Uterine smooth muscle cell (primary cell): ENCODE measurements at places on chromosomes 7 and 10. TPM values are rescaled to one million over a fixed set of nuclear protein-coding genes. Genes with fewer than 3 reads are reported as not detected.

Gene DDC
- not detected in 2 replicates for total RNA-seq

Gene ANXA8L1
- 0.22 TPM in 1 of 2 replicates, not detected in the other for total RNA-seq

Gene SLC29A4
- 0.66 and 3.6 TPM in 2 replicates for total RNA-seq

Gene FOXI2
- not detected in 2 replicates for total RNA-seq

Gene SPDYE2B
- total RNA-seq, result not detected in 2 replicates

Gene ZNF804B
- total RNA-seq, result not detected in 2 replicates

Gene PRKCQ
- total RNA-seq, result 0.12 and 0.22 TPM in 2 replicates

Gene VIM
- total RNA-seq, result 6,217 and 6,779 TPM in 2 replicates

Gene TAS2R39
- not detected in 2 replicates for total RNA-seq

Gene KIF20B
- 14.6 and 50.6 TPM in 2 replicates for total RNA-seq

Gene LARP4B
- total RNA-seq, result 26.7 and 28.6 TPM in 2 replicates

Gene CHAT
- not detected in 2 replicates for total RNA-seq

Gene CREB5
- total RNA-seq, result 2.5 and 5.6 TPM in 2 replicates

Gene AGR2
- total RNA-seq, result under 0.01 TPM in 1 of 2 replicates, not detected in the other

Gene FAM20C
- 35.9 and 44.6 TPM in 2 replicates for total RNA-seq

Gene SH2B2
- total RNA-seq, result 2.0 and 3.1 TPM in 2 replicates

Gene ITPRID1
- total RNA-seq, result not detected in 2 replicates

Gene VSTM2A
- total RNA-seq, result not detected in 2 replicates

Gene TASOR2
- total RNA-seq, result 64.6 and 81.7 TPM in 2 replicates

Gene ADAP1
- 0.33 and 1.2 TPM in 2 replicates for total RNA-seq
